Mesendoderm (in vitro differentiated cells): ENCODE measurements at places on chromosomes 16 and 17.

DNA sequence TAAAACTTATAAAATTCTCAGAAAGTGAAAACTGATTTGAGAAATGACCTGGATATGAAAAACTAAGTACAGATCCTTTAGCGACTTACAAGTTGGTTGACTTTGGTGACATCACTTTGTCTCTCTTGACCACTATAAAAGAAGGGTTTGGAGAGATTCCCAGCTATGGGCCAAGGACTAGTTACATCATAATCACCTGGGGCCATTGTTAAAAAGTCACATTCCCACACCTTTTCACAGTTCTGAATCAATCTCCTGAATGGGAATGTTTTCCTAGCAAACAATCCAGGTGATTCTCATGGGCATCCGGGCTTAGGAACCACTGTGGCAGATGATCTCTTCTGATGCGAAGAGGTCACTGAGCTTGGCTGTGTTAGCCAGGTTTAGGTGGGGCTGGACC lies 620 bp upstream of the VWA3A start:
- peak; percentile 18 for DNase-seq

DNA sequence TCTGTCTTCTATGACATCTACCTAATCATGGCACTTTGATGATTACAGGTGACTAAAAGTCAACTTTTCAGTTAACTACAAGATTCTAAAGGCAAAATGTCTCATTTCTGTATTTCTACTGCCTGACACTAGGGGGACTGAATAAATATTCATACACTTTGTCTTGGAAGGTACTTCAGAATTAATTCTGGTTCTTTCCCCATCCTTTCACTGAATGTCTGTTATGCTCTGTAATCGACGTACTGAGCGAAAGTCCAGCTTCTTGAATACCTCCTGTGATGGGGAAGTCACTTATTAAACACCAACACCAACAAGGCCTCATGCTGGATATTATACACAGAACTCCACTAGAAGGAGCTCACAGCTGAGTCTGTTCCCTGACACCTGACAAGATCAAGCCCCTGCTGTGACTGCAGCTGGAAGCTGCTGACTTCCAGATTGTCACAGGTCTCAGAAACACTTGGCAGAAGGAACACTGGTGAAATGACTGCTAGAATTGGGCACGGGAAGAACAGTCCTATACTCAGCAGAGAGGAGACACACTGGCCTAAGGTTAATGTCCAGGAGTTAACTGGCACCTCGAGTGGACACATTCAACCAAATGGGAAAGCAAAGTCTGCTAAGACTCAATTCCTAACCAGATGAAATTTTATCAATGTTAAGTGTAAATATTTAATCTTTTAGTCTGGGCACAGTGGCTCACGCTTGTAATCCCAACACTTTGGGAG lies 31.9 kb downstream of the CMC2 start:
- peak; percentile 82 for DNase-seq

GRCh38 chr16:48659940-48660339 lies 50.0 kb upstream of the N4BP1 start:
- DNase-seq, result no peak

- DNase-seq, result peak; percentile 90
Measured at GRCh38 chr17:38456031-38456815, 28.0 kb downstream of the ARHGAP23 start.

DNA sequence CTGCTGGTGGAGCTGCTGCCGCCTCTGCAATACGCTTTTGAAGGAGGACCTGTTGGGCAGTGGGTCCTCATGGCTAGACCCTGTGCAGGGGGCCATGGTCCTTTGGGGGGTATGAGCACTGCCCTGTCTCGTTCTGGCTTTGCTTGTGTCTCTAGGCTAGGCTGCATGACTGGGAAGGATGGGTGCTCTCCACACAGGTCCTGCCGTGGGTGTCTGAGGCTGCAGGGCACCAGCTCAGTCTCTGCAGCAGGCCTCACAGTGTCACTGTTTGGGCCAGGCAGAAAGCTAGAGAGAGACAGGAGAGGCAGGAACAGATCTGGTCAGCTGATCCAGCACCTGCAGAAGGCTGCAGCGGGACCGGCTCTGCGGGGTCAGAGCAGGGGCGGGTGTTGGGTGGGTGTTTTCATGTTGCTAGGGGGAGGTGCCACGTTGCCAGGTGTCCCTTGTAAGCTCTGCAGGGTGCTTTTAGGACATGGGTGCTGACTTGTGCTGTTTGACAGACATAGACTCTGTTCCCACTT lies 111.4 kb downstream of the SNX29 start:
- DNase-seq, result no peak

DNA sequence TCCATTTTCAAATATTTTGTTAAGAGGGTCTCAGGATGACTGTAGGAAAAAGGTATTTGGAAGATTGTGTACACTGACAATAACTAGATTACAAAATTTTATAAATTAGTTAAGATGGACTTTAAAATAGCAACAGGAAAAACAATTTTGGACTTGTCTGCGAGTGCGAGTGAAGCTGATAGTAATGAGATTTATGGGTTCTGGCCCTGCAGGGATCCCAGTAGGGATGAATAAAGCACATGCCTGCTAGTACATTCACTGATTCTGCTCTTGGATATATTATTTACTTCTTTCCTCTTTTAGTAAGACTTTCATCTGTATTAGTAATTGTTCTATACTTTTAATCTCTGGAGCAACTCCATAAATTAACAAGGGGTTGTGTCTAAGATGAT lies 28.2 kb downstream of the PRKCA start:
- no peak for DNase-seq

DNA sequence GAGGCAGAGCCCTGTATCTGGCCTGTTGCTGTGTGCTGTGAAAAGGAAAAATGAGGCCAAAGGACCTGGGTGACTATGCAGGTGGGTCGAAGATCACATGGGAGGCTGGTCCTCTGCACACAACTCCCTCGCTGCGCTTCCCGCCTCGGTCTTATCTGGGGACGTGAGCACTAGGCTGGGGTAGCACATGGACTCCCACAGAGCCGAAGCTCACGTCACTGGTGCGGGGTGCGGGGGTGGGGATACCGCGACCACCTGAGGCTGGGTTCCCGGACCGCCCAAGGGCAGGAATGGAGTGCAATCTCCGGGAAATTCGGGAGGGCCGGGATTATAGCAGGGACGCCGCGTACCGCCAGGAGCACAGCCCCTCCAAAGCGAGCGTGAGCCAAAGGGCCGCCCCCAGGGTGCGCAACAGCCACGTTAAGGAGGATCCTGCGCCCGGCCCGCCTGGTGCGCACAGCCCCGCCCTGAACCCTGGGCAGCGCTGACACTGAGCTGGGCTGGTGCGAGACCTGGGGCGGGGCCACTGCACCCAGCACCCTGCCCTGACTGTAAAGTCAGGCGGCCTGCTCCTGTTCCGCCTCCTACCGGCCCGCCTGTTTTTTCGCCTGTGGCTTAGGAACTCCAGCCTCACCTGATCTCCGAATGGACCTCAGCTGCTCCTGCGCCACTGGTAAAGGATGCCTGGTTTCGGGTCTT lies 4.8 kb downstream of the MT1A start:
- DNase-seq, result peak; percentile 52

DNA sequence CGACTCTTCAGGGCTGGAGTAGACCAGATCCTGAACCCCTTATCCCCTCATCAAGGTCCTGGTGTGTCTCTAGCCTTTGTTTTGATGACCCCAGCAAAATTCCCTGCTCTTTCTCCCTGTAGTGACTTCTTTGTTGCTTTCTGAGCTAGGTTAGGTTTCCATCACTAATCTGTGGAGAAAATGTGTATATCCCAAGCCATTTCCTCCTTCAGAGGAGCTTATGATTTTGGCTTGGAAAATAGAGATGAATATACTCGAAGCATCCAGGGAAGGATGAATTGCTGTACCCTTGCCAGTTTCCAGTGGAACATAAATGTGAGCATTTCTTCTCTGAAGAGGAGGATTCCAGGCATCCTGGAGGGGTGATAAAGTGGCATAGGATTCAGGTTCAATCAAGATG lies 55.8 kb downstream of the KSR1 start:
- no peak for DNase-seq
